Effector CD8-positive, alpha-beta T cell (primary cell): ENCODE measurements at places on chromosomes 13 and 19.

- DNase-seq = no peak
Observed at GRCh38 chr13:22944378-22944777, 236.4 kb upstream of the SGCG start.

GRCh38 chr19:18848878-18849661, 17.3 kb downstream of the UPF1 start:
- no peak for DNase-seq

DNA sequence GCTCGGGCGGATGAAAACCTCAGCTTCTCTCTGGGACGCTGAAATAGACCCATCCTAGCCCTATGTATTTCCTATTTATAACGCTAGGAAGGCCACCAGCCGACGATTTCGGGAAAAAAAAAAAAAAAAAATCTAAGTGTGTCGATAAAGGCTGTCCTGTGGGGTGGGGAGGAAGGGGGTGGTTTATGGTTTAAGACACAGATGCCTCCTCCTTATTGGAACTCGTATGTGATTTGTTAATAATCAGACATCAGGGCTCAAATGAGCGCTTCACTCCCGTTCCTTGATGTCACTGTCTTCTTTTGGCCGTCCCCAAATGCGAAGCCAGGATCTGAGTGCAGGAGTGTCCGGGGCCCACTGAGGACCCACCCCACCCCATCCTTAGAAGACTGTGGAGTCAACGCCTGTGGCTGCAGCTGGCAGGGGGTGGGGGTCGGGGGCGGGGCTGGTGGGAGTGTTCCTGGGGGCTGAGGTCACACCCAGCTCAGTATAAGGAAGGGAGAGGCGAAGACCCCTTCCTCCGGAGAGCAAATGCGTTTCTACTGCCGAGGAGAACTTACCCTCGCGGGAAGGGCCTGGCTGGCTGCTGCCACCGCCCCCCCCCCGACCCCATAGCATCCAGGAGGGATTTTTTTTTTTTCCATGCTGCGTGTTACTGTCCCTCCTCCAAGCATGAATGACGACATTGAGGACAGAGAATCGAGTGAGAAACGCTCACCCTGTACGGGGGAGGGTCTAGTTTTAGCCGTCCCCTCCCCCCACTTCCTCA, 971 bp downstream of the ATCAY start:
- no peak for DNase-seq

GRCh38 chr13:43273362-43273761, 250.0 kb downstream of the DNAJC15 start:
- DNase-seq = no peak

- no peak for DNase-seq
Observed at GRCh38 chr13:113245849-113246796, 36.7 kb downstream of the CUL4A start.

GRCh38 chr19:7637374-7638256, 705 bp downstream of the STXBP2 start:
- DNase-seq = no peak

DNA sequence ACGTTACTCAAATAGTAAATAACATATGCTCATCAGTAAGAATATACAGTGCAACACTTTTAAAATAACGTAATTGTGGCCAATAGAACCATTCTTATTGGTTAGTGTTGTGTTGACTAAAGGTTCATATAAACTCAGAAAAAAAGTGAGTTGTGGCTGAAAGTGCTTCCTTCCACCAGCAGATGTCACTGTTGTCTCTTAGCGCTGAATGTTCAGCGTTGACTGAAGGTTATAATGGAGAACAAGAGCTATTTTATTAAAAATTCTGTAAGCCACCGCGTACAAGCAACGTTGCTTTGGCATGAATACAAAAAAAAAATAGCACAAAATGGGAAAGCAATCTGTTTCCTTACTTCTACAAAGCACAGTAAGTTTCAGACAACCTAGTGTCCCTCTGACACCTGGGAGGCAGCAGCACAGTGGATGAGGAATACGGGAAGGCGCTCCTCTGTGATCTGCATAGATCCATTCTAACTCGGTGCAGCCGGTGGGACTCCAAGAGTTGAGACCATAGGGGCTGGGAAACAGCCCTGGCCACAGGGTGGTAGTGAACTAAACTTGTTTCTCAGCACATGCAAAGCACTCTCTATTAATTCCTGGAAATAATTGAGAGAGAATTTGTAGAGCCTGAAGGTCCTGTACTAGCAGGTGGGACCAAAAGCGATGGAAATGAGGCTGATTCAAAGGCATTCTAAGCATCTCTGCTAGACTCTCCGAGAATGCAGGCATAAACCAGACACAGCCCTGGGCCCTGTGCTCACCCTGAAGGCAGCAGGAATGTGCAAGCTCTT, 23.9 kb upstream of the OXGR1 start:
- DNase-seq = no peak

GRCh38 chr19:54434112-54434872, 14.7 kb upstream of the LENG8 start:
- DNase-seq = no peak

- DNase-seq = no peak
Observed at GRCh38 chr13:42985312-42986175, 6.5 kb downstream of the EPSTI1 start.

GRCh38 chr19:58572818-58573657, at the start of gene MZF1:
MZF1 (minus strand) TSS chr19:58573335; CDS start chr19:58571389, 1,946 bp downstream.
- no peak for DNase-seq

- no peak for DNase-seq
Observed at GRCh38 chr19:5112681-5113575, 144.0 kb downstream of the KDM4B start.

- no peak for DNase-seq
Observed at GRCh38 chr19:38433268-38433733, at the start of gene RYR1. RYR1 (plus strand) TSS chr19:38433691; CDS start chr19:38433830, 139 bp downstream.

GRCh38 chr19:47609906-47610894, 1.3 kb downstream of the BICRA start:
- peak; percentile 30 for DNase-seq

GRCh38 chr13:70720386-70720785, 612.1 kb upstream of the KLHL1 start:
- DNase-seq = no peak

GRCh38 chr19:17703824-17704463, 15.3 kb upstream of the MAP1S start:
- peak; percentile 62 for DNase-seq

DNA sequence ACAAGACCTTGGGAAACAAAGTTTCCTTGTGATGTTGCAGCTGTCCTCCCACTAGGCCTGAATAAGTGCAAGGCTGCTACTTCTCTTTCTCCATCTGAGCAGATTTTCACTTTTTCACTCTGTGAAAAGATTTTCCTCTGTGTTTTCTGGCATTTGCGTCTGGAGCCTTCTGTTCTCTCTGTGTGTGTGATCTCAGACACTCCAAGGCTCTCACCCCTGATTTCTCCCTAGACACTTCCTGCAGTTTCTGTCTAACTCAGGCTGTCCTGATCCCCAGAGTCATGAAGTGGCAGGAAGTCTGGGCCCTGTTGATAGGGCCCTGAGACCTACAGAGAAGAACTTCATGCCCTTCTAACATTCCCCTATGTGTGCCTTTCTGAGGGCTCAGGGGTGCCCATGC, 37.2 kb downstream of the SIGLEC7 start:
- DNase-seq = no peak

DNA sequence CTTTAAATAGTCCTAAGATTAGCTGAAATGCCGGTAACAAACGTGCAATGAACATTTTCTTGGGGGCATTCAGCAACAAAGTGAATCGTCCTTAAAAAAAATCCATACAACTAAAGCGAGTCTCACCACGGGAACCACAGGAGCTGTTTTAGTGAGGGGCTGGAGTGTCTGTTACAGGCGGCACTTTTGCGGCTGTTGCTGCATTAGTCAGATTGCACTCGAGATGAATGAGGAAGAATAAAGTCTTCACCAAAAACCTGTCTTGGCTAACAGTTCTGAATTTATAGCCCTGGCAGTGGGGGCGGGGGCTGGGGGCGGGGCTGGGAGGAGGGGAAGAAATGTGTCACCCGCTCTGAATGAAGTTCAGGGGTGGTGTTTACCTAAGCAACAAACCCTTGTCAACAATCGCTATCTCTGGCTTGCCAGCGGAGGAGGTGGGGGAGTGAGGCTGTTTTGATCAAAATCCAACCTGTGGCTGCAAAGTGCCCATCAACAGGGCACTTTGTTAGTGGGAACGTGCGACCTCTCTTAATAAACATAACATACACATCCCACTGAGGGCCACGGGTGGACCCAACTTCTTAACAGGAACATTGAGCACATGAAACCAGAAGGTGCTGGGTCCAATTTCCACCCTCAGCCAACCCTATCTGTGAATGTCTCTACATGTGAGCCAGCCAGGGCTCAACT, 44.5 kb downstream of the RFX2 start:
- DNase-seq = no peak

DNA sequence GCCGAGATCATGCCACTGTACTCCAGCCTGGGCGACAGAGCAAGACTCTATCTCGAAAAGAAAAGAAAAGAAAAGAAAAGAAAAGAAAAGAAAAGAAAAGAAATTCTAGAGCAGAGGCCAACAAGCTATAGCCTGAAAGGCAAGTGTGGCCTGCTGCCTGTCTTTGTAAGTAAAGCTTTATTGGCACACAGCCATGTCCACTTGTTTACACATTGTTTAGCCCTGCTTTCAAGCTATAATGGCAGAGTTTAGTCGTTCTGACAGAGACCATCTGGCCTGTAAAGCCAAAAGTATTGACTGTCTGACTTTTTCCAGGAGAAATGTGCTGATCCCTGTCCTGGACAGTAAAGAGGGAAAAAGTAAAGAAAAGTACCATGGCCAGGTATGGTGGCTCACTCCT, 18.3 kb downstream of the NWD1 start:
- no peak for DNase-seq

- no peak for DNase-seq
Observed at GRCh38 chr19:17063428-17063827, 11.8 kb downstream of the HAUS8 start.

GRCh38 chr13:63425131-63425530, 2009.5 kb upstream of the PCDH20 start:
- no peak for DNase-seq

DNA sequence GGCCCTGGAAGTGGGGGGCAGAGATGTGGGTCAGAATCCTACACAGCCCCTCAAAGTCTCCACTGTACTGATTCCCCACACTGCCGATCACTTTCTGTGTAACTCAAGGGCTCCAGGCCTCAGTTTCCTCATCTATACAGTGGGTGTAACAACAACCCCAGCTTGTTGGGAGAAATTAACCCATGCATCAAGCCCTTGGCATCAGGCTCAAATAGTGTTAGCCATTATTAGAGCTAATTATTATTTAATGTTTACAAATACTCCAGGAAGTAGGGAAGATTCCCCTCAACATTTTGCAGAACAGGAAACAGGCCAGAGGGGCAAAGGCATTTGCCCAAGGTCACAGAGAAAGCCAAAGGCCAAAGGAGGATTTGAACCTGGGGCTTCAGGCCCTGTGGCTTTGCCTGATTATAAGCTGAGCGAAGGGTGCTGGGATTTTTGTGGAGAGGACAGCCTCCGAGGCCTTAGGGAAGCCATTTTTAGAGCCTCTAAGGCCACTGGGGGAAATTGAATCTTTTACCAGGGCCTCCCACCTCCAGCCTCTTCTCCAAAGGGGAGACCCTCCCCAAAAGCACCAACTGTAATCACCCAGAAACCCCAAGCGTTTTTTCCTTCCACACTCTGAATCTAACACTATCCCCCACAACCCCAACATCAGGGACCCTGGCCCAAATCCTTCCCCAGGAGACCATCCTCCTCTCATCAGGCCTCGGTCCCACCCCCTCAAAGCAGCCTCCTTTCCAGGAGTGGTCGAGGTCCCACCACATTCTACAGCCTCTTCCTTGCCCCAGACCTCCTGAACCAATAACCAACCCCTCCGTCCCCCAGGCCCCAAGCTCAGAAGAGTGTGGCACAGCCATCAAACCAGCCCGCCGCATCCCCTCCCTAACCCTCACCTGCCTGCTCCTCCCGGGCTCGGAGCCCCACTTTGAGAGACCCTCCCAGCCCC, 1.1 kb downstream of the FKBP8 start:
- no peak for DNase-seq

DNA sequence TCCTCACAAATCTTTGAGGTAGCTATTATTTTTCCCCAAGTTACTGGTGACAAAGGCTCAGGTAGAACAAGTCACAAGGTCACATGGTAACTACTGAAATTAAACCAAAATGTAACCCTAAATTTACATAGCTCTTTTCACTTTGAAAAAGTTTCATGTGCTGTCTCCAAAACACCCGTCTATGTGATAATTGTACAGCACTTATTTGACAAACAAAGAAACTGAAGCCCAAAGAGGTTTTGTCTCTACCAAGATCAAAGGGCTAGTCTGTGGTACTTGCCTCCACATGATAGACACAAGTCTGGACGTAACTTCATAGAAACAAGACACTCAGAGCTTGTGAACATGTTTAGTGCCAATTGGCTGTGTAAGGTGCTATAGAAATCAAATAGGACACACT, 108.3 kb downstream of the SACS start:
- DNase-seq = no peak

DNA sequence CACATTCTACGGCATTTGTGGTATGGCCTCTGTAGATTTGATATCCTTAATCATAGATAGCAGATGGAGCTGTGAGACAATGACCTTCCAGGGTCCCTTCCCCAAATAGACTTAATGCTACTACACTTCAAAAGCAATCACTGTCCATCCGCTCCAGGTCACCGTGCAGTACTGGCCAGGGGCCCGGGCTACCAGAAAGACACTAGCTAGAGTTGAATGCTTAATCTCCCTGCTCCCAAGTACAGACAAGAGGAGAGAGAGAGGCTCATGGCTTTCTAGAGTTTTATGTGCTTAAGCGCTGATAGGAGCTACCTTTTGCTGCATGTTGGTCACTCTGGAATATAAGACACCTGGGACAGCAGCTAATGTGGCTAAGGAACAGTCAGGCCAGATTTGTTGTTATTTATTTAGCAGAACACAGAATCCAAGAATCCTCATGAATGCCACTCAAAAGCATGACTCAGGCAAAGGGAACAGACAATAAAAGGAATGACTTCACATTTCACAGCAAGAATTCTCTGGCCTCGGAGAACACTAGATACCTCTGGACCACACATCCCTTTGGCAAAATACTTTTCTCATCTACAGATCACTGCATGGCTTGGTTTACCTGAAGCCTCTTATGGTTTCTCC, 165.0 kb downstream of the LACC1 start:
- DNase-seq = no peak

GRCh38 chr13:47564041-47564440, 437.0 kb downstream of the SUCLA2 start:
- no peak for DNase-seq

DNA sequence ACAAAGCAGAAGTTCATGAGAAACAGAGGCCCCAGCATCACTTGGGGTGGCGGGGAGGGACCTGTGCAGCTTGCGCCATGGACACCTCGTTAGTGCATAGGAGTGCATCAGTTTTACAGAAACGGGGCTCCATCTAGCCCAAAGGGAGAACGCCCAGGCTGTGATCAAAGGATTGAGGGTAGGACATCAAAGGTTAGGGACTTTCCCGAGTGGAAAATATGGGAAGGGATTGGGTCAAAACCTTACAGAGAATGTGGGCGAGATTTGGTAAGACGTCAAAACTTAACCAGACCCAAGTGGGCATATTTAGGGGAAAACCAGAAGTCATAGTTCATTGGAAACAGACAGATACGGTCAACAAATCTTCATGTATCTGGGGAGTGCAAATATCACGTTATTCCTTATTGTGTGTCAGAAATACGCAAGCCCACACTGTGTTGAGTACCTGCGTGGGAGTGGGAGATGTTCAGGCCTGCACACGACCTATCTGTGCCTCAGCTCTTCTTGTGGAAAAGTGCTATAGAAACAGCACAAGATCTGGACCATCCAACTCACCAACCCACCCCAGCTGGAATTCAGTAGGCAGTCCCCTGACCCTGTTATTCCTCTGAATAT, 9.4 kb upstream of the GRAMD1A start:
- no peak for DNase-seq

GRCh38 chr13:90798381-90798780, 549.1 kb upstream of the MIR17HG start:
- DNase-seq = no peak
